Naive thymus-derived CD8-positive, alpha-beta T cell (primary cell): ENCODE measurements at places on chromosomes 16 and 17. TPM values are rescaled to one million over a fixed set of nuclear protein-coding genes. Genes with fewer than 3 reads are reported as not detected.
A peak's percentile ranks its signal among the peaks of the same experiment; 100 is the strongest.

DNA sequence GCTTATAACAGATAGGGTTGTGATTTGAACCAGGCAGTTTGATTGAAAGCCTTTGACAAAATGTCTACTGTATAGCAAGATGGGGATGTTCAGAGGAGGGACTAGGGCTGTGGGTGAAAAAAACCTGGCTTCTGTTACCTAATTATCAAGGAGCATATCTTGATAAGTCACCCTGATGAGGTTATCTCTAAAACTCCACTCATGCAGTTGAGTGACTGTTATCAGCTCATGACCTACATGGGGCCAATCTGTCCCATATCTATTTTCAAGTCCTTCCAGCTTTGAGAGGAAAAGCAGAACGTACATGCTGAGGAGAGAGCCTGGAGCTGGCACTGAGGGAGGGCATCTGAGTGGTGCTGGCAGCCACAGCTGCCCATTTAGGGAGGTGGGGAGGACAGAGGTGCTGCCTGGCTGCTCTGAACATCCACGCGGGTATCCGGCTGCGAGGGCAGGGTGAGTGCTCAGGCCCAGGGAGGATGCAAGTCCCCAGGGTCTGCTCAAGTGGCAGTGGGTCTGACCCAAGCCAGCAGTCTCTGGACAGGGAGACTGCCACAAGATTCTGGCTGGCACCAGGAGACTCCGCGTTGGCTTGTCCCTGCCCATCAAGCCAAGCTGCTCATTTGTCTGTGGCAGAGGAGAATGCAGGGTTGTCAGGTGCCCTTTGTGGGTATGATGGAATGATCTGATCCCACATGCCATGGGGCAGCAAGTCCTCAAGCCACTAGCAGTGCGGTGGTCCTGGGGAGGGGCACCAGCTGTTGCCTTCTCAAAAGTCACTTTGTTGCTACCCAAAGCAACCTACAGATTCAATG lies 29.2 kb downstream of the ATPAF2 start:
- no peak for DNase-seq
- H3K27ac ChIP-seq = no peak overlapping the region
- no peaks in the 10 kb centered on the region for H3K4me1 ChIP-seq
- H3K27me3 ChIP-seq = no peaks in the 10 kb centered on the region
- H3K4me3 ChIP-seq = no peak overlapping the region

DNA sequence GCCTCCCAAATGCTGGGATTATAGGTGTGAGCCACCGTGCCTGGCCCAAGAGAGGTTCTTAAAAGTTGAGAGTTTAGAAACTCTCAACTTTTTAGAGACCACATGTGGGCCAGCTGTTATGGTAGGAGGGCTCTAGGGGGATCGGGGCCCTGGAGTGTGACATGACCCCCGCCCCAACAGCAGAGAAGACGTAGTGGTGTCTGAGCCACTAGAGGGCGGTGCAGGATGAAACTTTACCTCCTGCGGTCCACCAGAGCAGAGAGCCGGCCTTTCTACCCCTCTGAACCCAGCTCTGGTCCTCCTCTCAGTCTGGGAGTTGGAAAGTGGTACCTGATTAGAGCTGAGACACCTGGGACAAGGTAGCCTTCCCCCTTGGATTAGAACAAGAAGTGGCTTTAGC lies 7.4 kb downstream of the CDK5RAP3 start:
- H3K4me3 ChIP-seq = no peak overlapping the region
- peak; percentile 11 for DNase-seq
- H3K27ac ChIP-seq = no peak overlapping the region
- H3K27me3 ChIP-seq = no peaks in the 10 kb centered on the region
- H3K4me1 ChIP-seq = peaks cover 14% of the 10 kb centered on the region

DNA sequence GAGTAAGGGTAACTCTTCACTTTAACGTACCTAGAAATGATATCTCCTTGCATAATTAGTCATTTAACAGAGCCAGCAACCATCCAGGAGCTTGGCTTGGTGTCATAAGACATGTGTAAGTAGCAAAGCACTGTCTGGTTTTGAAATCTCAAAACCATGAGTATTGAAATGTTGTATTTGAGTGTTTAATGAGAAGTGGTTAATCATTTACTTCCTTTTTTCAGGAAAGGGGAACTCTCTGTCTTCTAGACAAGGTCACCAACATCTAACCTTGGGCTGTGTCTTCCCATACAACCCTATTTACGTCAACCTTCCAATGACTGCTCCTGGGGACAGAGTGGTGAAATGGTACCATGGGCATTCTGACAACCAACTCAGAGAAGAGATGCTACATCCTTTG lies 27.1 kb downstream of the PMP22 start:
- DNase-seq = no peak
- peaks cover 17% of the 10 kb centered on the region for H3K27me3 ChIP-seq
- no peak overlapping the region for H3K4me3 ChIP-seq
- H3K36me3 ChIP-seq = peaks cover 6% of the 10 kb centered on the region
- H3K4me1 ChIP-seq = peaks cover 9% of the 10 kb centered on the region

DNA sequence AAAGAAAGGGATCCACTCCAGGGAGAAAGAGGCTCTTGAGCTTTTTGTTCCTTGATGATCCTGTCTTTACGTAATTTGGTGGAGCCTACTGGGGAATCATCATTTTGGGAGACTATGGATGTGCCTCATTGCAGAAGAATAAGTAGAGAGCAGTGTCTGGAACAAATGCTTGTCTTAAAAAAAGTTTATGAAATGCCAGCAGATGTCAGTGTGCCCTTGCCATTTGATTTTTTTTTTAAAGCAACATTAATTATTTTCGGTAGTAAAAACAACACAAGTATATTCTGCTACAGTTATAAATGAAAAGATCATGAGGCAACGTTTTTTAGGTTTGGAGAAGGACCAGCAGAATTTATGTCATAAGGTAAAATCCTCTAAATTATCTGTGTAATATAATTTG lies 934.8 kb upstream of the EEF2KMT start:
- H3K27ac ChIP-seq = no peak overlapping the region
- DNase-seq = no peak
- H3K4me3 ChIP-seq = no peak overlapping the region
- no peaks in the 10 kb centered on the region for H3K4me1 ChIP-seq

GRCh38 chr17:81805707-81806460 lies 1.9 kb downstream of the GCGR start:
- H3K4me1 ChIP-seq = peaks cover 7% of the 10 kb centered on the region
- H3K36me3 ChIP-seq = no peaks in the 10 kb centered on the region
- H3K4me3 ChIP-seq = no peak overlapping the region
- peaks cover 62% of the 10 kb centered on the region for H3K27me3 ChIP-seq
- H3K27ac ChIP-seq = no peak overlapping the region

DNA sequence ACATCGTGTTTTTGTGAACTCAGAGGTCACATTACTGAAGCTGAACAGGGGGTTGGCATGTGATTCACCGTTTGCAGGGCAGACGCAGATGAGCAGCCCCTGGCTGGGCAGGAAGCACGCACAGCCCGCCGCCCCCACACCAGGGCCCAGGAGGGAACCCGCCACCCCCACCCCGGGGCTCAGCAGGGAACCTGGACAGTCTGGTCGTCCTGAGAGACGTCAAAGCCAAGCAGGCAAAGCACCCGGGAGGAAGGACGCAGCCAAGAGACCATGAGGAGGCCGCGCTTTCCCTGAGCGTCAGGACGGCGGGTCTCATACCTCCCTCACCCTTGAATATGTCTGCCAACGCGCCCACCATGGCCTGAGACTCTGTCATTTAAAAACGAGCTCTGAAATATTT lies 60.6 kb downstream of the LMF1 start:
- DNase-seq = no peak
- H3K36me3 ChIP-seq = peaks cover 43% of the 10 kb centered on the region
- H3K27ac ChIP-seq = no peak overlapping the region
- H3K4me3 ChIP-seq = no peak overlapping the region

DNA sequence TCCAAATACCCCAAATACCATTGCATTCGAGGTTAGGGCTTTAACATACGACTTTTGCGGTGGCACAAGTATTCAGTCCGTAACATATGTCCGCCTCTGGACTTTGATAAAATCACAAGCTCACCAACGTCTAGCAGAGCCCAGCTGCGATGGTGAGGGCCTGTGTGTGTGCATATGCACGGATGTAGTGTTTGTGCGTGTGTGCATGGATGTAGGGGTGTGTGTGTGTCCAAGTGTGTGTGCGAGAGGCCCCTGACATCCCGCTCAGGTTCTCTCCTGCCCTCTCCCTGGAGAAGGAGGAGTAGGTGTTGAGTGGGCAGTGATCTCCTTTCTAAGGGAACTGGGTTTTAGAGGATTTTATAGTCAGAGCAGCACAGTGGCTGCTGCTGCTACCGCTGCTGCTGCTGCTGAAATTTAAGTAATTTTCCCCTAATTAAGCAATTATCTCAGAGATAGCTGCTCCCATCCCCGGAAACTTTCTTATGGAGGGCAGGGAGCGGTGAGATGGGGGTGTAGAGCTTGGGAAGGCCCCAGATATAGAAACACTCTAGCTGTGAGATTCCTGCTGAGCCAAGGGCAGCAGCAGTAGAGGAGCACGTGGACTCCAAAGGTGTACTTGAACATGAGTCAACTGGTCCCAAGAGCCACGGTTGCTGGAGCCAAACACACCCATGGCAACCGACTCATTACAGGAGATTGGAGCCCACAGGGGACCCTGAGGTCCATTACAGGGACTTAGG lies 121.7 kb upstream of the SDK2 start:
- H3K4me3 ChIP-seq = no peak overlapping the region
- no peaks in the 10 kb centered on the region for H3K27me3 ChIP-seq
- H3K27ac ChIP-seq = no peak overlapping the region
- H3K36me3 ChIP-seq = no peaks in the 10 kb centered on the region

- no peaks in the 10 kb centered on the region for H3K27me3 ChIP-seq
- no peak for DNase-seq
- H3K4me3 ChIP-seq = no peak overlapping the region
Observed at GRCh38 chr17:13939222-13939621, 130.1 kb upstream of the COX10 start.

GRCh38 chr16:49498666-49499413 lies 125.2 kb downstream of the C16orf78 start:
- H3K27ac ChIP-seq = no peak overlapping the region
- H3K4me1 ChIP-seq = peaks cover 9% of the 10 kb centered on the region
- no peaks in the 10 kb centered on the region for H3K27me3 ChIP-seq
- H3K4me3 ChIP-seq = no peak overlapping the region

GRCh38 chr17:42407289-42407836 lies 15.7 kb downstream of the CAVIN1 start:
- DNase-seq = peak; percentile 46
- H3K27me3 ChIP-seq = no peaks in the 10 kb centered on the region
- peak overlapping the region; percentile 63 for H3K27ac ChIP-seq
- peak overlapping the region; percentile 71 for H3K4me3 ChIP-seq
- no peaks in the 10 kb centered on the region for H3K36me3 ChIP-seq

GRCh38 chr17:77722366-77722765 lies 236.1 kb upstream of the TNRC6C start:
- DNase-seq = no peak
- H3K4me1 ChIP-seq = peaks cover 11% of the 10 kb centered on the region
- no peak overlapping the region for H3K27ac ChIP-seq
- no peak overlapping the region for H3K4me3 ChIP-seq

- peaks cover 77% of the 10 kb centered on the region for H3K36me3 ChIP-seq
- no peak overlapping the region for H3K4me3 ChIP-seq
- H3K27me3 ChIP-seq = no peaks in the 10 kb centered on the region
- peaks cover 4% of the 10 kb centered on the region for H3K4me1 ChIP-seq
Observed at GRCh38 chr17:55398689-55399088, 22.9 kb downstream of the MMD start.

GRCh38 chr17:5583426-5584382 lies 605 bp downstream of the NLRP1 start:
- H3K4me1 ChIP-seq = peaks cover 73% of the 10 kb centered on the region
- peak overlapping the region; percentile 90 for H3K4me3 ChIP-seq
- peaks cover 40% of the 10 kb centered on the region for H3K36me3 ChIP-seq
- peak overlapping the region; percentile 97 for H3K27ac ChIP-seq

DNA sequence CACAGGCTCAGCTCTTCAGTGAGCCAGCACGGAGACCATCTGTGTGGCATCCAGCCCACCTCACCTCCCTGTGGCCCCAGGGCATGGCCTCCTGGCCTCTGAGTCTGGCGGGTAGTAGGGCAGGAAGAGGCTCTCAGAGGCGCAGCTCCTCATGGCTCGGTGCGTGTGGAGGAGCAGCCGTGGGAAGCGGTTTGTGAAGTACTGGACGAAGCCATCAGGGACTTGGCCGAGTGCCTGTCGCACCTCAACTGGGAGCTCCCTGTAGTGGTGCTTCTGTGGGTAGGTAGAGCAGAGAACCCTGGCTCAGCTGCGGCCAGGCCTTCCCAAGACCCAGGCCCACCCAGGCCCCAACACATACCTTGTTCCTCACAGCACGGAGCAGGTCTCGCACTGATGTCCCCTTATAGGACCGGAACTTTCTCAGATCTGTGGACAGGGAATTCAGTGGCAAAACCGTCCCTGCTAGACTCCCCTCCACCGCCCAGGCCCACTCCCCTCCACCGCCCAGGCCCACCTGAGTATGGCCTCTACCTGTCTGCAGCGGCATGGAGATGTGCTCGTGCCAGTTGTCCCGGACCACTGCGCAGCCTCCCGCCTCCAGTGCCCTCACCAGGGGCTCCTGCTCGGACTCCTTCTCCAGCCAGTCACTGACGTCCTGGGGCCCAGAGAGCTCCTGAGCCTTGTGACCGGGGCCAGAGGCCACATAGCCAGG lies 12.2 kb downstream of the PLK1 start:
- H3K4me3 ChIP-seq = no peak overlapping the region
- no peak overlapping the region for H3K27ac ChIP-seq
- peaks cover 3% of the 10 kb centered on the region for H3K27me3 ChIP-seq
- DNase-seq = no peak
- H3K4me1 ChIP-seq = peaks cover 6% of the 10 kb centered on the region

DNA sequence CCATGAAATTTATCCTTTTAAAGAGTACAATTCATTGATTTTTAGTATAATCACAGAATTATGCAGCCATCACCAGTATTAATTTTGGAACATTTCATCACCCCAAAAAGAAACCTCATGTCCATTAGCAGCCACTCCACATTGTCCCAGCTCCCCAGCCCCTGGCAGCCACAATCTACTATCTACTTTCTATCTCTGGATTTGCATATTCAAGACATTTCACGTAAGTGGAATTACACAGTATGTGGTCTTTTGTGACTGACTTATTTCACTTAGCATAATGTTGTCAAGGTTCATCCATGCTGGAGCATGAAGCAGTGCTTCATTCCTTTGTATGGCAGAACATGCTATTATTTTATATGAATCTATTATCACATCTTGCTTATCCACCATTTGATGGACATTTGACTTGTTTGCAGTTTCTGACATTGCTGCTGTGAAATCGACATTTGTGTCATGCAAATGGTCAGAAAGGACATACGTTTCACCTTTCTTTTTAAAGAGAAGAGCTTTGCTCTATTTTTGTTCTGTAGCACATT lies 10.7 kb downstream of the METTL9 start:
- H3K4me3 ChIP-seq = no peak overlapping the region
- no peak for DNase-seq
- H3K27me3 ChIP-seq = no peaks in the 10 kb centered on the region
- H3K27ac ChIP-seq = peak overlapping the region; percentile 74
- no peaks in the 10 kb centered on the region for H3K36me3 ChIP-seq

Gene CHST6
- polyA plus RNA-seq = not detected

Gene COX6A2
- polyA plus RNA-seq = not detected

Gene GALK1
- polyA plus RNA-seq = 9.5 TPM

Gene ERI2
- 1.8 TPM for polyA plus RNA-seq

Gene DPEP2
- polyA plus RNA-seq = 29.0 TPM

Gene NOS2
- polyA plus RNA-seq = not detected

Gene KRTAP4-1
- not detected for polyA plus RNA-seq

Gene MVP
- 160 TPM for polyA plus RNA-seq

Gene AIPL1
- polyA plus RNA-seq = not detected

Gene SALL1
- not detected for polyA plus RNA-seq

Gene CACNG3
- polyA plus RNA-seq = not detected

Gene ZP2
- not detected for polyA plus RNA-seq
